Activated naive CD4-positive, alpha-beta T cell (primary cell): ENCODE measurements at places on chromosomes 6 and 20.

GRCh38 chr20:53639647-53640440 lies 46.2 kb upstream of the ZNF217 start:
- no peak for DNase-seq

DNA sequence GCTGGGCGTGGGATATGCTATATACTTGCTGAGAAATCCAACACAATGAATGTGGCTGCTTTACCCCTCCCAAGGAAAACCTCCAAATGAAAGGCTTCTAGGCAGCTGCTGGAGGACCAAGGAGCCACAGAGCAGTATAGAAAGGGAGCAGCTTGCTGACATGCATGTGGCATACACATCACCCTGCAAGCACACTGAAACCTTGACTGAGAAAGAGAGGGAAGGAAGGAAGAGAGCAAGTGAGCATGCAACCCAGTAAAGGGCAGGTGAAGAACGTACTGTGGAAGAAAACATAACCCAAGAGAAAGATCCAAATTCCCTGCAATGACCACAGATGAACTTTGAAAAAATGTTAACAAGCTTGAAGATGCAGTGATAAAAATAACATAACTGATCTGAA lies 543.0 kb downstream of the KIF16B start:
- DNase-seq: no peak

DNA sequence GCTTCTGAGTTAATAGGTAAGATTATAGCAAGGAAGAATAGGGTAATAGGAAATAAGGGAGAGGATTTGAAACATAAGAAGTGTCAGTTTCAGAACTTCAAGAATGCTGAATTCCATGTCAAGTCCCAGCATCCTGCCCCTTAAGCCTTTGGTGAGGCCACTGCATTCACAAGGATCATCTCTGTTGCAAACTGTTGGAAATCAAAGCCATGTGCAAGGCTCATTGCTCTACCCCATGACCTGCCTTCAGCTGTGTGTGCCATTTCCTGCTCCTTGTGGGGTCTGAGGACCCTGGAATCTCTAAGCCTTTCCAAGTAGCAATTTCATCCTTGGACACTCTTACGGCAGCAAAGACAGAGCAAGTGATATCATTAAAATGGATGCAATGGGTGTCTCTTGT lies 203.0 kb downstream of the CDC5L start:
- no peak for DNase-seq

DNA sequence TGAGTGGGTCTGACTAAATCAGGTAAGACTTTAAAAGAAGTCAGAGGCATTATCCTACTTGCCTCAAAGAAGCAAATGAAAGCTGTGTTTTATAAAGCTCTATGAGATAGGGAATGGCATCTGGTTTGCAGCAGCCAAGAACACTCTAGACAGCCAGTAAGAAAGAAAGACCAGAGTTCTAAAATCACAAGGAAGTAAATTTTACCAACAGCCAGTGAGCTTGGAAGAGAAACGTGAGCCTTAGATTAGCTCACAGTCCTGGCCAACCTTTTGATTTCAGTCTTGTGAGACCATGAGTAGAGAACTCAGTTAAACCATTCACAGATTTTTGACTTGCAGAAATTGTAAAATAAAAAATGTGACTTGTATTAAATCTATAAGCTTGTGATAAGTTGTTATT lies 693.0 kb downstream of the EYS start:
- no peak for DNase-seq

- no peak for DNase-seq
These were observed 11.3 kb downstream of the MBOAT1 start for GRCh38 chr6:20200761-20201630.

GRCh38 chr6:110930781-110931180 lies 27.7 kb upstream of the GTF3C6 start:
- no peak for DNase-seq

DNA sequence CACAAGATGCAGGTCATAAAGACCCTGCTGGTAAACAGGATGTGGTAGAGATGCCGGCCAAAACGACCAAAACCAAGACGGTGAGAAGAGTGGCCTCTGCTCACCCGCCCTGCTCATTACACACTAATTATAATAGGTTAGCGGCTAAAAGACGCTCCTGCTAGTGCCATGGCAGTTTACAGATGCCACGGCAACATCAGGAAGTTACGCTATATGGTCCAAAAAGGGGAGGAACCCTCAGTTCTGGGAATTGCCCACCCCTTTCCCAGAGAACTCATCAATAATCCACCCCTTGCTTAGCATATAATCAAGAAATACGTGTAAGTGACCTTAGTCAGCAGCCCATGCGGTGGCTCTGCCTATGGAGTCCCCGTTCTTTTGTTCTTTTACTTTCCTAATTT lies 17.6 kb downstream of the BHLHE23 start:
- no peak for DNase-seq

DNA sequence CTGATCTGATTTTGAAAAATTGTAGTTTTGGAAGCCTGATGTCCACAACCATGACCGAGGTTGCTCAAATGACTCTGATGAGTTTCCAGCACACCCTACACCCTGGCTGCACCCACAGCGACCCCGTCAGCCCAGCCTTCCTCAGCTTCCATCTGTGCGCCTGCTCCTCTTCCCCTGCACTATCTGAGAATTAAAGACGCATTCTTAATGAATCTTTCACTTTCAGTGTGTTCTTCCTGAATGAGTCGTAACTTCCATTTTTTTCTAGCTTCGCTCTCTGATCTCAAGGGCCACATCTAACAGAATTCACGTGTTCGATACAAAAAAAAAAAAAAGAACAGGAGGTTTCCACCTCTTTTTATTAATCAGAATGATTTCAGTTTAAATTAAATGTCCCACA lies 21.3 kb upstream of the RREB1 start:
- DNase-seq: no peak

- no peak for DNase-seq
These were observed 120.9 kb upstream of the SLC2A12 start for GRCh38 chr6:134173366-134173725.

DNA sequence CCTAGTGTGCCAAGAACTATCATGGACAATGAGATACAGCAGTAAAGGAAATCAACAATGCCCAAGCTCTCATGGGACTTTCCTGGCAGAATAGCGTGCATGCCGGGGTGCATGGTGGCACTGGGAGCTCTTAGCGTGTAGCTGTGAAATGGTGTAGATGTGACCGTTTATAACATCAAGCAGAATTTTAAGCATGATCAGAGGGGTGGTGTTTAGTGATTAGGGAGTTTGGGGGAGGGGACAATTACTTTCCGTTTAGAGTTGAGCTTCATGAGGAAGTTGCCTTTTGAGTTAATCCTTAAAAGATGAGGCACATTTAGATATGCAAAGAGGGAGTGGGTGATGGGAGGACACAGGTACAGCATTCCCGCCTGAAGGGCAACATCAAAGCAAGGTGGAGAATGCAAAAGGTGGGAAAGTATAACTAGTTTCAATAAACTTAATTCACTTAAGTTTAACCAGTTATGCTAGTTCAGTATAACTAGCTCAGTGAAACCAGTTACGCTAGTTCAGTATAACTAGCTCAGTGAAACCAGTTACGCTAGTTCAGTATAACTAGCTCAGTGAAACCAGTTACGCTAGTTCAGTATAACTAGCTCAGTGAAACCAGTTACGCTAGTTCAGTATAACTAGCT lies 661.6 kb downstream of the QKI start:
- no peak for DNase-seq

DNA sequence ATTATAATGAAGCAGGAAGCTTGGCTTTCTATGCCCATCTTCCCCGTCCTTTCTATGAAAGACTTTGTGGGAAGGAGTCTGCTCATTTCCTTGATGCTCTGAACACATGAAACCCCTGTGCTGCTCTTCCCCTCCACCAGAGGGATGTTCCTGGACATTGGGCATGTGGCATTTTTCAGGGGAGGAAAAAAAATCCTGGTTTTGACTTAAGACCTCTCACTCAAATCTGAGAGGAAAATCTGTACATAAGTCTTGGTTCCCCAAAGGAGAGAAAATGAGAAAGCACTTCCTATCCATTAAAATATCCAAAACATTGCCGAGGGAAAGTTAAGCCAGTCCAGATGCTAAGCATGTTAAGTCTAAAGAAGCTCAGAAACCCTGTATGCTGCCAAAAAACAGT lies 393.0 kb downstream of the PAX1 start:
- DNase-seq: no peak

DNA sequence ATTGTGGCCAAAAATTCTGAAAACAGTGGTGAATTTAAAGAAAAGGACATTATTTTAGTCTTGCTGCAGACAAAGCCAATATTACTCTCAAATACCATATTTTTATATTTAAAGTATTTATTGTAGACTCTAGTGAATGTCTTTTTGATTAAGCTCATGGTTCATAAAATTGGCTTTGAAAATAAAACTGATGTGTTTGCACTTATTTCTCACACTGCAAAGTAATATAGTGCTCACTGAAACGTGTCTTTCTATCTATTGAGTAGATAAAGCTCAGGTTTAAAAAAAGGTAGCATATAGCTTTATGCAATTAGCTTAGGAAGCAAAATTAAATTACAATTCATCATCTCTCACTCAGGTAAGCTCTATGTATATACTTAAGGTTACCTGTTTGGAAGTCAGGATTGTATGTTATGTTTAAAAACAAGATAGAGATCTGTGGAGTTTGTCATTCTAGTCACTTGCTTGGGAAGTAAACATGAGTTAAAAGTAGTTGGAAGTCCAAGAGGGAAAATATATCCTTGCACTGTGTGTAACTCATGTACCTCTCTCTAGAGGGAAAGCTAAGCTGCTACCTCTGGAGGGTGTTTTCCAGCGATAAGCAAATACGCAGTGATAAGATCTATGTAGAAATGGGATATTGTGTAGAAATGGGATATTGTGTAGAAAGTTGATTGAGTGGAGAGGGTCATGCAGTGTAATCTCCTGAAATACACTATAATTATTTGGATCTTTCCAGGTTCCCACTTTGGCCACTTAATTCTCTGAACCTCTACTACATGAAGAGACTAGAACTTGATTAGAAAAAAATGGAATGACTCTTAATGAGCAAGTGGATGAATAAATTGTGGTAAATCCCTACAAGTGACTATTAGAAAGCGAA lies 29.9 kb upstream of the SPTLC3 start:
- DNase-seq: no peak

GRCh38 chr6:167797476-167798265 lies 29.0 kb upstream of the AFDN start:
- no peak for DNase-seq

GRCh38 chr20:31709939-31710338 lies 12.7 kb downstream of the BCL2L1 start:
- no peak for DNase-seq

GRCh38 chr6:37122861-37123260 lies 47.1 kb upstream of the PIM1 start:
- no peak for DNase-seq
